ENCODE measurements at places on chromosomes 16 and 17.

GRCh38 chr16:68873635-68874471, 30.5 kb downstream of the TANGO6 start:
- no peak for DNase-seq

GRCh38 chr17:61338000-61338798, 61.4 kb upstream of the TBX2 start:
- peak; percentile 42 for DNase-seq

DNA sequence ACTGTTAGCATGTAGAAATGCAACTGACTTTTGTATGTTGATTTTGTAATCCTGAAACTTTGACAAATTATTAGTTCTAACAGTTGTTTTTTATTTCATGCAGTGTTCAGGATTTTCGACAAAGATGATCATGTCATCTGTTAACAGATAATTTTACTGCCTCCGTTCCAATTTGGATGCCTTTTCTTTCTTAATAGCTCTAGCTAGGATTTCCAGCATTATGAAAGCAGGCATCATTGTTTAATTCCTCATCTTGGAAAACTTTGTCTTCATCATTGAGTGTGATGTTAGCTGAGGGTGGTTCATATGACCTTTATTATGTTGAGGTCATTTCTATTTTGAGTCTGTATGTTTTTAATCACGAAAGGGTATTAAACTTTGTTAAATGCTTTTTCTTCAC, 31.9 kb downstream of the RMI2 start:
- DNase-seq = no peak

GRCh38 chr16:70754851-70755600, 45.9 kb downstream of the VAC14 start:
- peak; percentile 46 for DNase-seq

- DNase-seq = no peak
These were observed 2.8 kb downstream of the RECQL5 start for GRCh38 chr17:75664099-75664549.

- DNase-seq = no peak
These were observed 6.7 kb upstream of the RPL27 start for GRCh38 chr17:42991471-42991870.
